ENCODE measurements at places on chromosomes 13 and 19. TPM values are rescaled to one million over a fixed set of nuclear protein-coding genes. Genes with fewer than 3 reads are reported as not detected.
A peak's percentile ranks its signal among the peaks of the same experiment; 100 is the strongest.

DNA sequence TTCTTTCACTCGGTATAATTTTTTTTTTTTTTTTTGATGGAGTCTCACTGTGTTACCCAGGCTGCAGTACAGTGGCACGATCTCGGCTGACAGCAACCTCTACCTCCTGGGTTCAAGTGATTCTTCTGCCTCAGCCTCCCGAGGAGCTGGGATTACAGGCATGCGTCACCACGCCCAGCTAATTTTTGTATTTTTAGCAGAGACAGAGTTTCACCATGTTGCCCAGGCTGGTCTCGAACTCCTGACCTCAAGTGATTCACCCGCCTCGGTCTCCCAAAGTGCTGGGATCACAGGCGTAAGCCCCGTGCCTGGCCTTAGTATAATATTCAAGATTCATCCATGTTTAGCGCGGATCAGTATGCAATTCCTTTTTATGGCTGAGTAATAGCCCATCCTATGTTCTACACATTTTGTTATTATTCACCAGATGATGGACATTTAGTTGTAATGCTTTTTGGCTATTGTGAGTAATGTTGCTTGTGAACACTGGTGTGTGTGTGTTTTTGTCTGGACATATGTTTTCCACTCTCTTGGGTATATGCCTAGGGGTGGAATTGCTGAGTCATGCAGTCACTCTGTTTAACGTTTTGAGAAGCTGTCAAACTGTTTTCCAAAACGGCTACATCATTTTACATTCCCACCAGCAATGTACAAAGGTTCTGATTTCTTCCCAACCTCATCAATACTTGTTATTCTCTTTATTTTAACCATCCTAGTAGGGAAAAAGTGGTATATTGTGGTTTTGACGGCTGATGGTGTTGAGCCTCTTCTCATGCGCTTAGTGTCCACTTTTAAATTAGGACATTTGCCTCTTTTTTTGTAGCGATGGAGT, 22.9 kb downstream of the PLEKHF1 start:
- H3K4me1 ChIP-seq: no peaks in the 10 kb centered on the region
- no peaks in the 10 kb centered on the region for H3K36me3 ChIP-seq
- H3K27ac ChIP-seq: no peak overlapping the region
- no peaks in the 10 kb centered on the region for H3K27me3 ChIP-seq

DNA sequence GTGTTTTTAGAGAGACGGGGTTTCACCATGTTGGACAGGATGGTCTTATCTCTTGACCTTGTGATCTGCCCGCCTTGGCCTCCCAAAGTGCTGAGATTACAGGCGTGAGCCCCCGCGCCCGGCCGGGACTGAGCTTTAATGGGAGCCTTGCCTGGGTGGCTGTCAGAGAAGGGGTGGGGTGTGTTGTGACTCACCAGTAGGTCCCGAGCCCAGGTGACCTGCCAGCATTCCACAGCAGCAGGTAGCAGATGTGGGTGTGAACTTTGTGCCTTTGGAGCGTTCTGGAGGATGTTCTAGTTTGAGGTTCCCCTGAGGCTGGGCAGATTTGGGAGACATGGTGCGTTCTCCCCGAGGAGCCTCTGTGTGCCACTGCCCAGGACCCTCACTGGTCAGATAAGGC, 7.1 kb upstream of the EPN1 start:
- peaks cover 4% of the 10 kb centered on the region for H3K4me1 ChIP-seq
- H3K4me3 ChIP-seq: no peak overlapping the region
- H3K36me3 ChIP-seq: peaks cover 74% of the 10 kb centered on the region
- no peaks in the 10 kb centered on the region for H3K27me3 ChIP-seq
- no peak for DNase-seq

The FGF22 gene
- 0.35 TPM for total RNA-seq

DNA sequence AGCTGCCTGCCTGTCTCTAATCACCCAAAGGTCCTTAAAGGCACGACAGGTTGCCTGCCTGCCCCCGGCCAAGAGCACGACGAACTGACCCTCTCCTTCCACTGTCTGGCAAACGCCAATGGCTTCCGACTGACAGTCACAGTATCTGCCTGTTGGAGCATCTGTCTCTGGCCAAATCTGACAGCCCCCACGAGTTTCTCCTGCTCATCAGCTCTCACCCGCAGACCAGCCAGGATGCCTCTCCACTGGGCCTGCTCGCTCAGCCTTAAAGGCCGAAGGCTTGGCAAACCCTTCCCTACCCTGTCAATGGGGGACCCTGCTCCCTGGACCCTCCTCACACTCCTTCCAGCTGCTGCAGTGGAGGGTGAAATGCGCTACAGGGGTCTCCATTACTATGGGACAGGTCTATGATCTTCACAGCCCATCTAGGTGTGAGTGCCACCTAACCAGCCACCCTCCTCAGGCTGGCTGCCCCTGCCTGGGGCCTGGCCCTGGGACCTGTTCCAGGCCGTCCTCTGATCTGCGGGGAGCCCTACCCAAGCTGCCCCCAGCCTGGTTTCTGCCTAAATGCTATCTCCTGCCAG, 932 bp downstream of the FAM83E start:
- no peak for DNase-seq
- H3K4me3 ChIP-seq: no peak overlapping the region
- H3K36me3 ChIP-seq: peaks cover 28% of the 10 kb centered on the region
- H3K27ac ChIP-seq: peak overlapping the region; percentile 14
- H3K27me3 ChIP-seq: no peaks in the 10 kb centered on the region

The NLRP4 gene
- total RNA-seq: not detected

- no peaks in the 10 kb centered on the region for H3K4me1 ChIP-seq
- no peak for DNase-seq
- no peaks in the 10 kb centered on the region for H3K27me3 ChIP-seq
- no peak overlapping the region for H3K27ac ChIP-seq
These were observed 32.2 kb upstream of the WDFY2 start for GRCh38 chr13:51552027-51552426.
